ENCODE measurements at places on chromosomes 12 and 14.

- no peak for DNase-seq
These were observed 20.0 kb upstream of the HHIPL1 start for GRCh38 chr14:99624971-99625370.

- no peak for DNase-seq
These were observed 3.7 kb downstream of the BIN2 start for GRCh38 chr12:51320311-51320694.

GRCh38 chr12:51687614-51688013 lies 96.6 kb downstream of the SCN8A start:
- no peak for DNase-seq

DNA sequence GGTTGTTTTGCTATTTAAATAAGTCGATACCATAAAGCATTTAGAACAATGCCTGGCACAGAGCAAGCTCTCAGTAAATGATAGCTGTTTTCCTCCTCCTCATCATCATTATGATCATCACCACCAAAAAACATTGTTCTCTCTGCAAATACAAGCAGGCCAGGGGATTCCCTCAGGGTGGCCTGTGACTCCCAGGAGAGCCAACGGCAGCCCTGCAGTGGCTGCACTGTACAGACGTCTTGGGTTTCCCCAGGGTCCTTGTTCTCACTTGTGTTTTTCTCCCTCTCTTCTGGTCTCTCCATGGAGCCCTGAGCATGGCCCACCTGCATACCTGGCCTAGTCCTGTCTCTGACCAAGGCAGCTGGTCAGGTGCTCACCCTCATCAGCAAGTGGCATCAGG lies 290.9 kb upstream of the PWP1 start:
- DNase-seq: no peak

DNA sequence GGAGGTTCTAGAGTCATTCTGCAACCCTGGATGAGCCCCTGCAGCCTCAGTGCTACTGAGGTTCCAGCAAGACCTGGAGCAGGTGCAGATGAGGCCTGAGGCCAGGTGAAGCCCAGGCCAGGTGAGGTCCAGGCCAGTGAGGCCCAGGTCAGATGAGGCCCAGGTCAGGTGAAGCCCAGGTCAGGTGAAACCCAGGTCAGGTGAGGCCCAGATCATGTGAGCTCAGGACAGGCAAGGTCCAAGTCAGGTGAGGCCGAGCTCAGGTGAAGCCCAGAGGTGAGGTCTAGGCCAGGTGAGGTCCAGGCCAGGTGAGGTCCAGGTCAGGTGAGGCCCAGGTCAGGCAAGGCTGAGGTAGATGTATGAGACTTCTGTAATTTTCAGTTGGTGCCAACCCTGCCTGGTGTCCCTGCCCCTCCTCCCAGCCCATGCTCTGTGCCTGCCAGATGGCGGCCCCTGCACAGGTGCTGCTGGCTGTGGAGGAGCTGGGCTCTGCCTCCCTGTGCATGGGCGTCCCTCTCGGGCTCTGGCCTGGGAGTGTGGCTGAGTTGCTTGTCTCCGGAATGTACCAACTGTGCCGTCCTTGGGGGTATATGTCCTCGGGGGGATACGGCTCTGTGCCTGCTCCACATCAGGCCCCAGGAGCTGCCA lies 388.5 kb downstream of the TMEM121 start:
- no peak for DNase-seq

DNA sequence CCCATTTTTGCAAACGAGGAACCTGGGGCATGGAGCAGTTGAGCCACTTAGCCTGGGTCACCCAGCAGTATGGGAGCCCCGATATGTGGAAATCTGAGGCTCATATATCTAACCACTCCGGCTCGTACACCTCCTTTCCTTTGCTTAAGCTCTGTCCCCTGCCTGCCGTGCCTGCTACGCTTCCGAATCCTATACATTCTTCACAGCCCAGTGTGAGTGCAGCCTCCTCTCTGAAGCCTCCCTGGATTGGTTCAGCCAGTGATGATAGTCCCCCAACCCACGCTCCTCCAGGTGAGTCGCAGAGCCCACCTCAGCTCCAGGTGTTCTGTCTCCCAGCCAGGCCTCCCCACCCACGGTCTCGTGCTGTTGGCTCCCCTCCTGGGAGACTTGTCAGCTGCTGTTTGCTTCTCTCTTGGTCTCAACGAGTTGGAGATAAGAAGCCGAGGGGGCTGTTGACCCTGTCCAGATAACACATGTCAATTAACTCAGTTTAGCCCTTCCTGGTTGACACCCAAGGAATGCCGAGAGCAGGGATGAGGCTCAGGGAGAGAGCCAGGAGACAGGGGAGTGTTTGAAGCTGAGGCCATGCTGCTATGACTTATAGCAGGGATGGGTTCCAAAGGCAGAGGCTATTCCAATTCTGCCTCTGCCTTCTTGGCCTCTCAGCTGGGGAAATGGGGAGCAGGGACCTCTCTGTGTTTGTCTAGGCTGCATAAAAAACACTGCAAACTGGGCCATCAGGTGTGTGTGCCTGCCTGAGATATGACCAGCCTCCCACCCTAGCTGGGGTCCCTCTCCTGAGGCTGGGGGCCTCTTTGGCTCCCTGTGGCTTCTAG lies 19.0 kb downstream of the SDSL start:
- no peak for DNase-seq

DNA sequence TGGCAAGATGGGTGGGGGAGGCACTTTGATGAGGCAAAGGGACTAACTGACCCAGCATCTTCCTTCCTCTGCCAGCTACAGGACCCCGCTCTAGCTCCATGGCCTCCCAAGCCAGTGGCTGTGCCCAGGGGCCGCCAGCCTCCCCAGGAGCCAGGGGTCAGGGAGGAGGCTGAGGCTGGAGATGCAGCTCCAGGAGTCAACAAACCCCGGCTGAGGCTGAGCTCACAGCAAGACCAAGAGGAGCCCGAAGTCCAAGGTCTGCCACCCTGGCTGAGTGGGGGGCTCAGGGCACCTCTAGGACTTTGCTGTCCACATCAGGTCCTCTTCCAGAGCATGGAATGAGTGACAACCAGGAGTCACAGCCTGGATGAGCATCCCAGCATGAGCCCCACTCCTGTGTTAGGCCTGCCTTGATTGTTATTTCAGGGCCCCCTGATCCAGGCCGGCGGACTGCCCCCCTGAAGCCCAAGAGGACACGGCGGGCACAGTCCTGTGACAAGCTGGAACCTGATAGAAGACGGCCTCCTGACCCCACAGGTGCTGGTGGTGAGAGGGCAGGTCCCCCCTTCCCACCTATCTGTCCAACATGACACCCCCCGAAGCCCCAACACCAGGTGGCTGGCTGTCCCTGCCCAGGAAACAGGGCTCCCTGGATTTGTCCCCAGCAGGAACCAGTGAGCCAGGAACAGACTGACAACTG lies 2.5 kb upstream of the CPNE6 start:
- DNase-seq: no peak

GRCh38 chr12:43742106-43742505 lies 16.5 kb downstream of the PUS7L start:
- no peak for DNase-seq

DNA sequence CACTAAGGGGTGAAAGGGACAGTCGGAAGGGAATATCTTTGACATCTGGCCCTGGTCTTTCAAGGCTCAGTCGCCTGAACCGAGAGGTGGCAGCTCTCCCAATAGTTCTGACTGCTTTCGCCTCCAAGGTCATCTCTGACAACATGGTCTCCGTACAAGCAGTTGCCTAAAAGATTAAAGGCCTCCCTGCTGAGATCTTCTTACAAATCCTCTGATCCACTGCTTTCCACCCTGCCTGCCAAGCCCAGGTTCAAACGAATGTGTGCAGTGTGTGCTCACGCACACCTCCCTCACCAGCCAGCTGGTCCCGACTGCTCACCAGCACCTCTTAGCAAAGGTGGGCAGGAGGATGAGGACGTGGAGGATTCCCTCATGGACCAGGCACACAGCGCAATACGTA lies 10.4 kb downstream of the B4GALNT3 start:
- no peak for DNase-seq

- no peak for DNase-seq
These were observed 18.9 kb downstream of the VSX2 start for GRCh38 chr14:74257941-74258763.

GRCh38 chr12:15522574-15523187 lies 200.4 kb downstream of the PTPRO start:
- DNase-seq: no peak

GRCh38 chr12:19373586-19373985 lies 65.7 kb upstream of the AEBP2 start:
- DNase-seq: no peak

DNA sequence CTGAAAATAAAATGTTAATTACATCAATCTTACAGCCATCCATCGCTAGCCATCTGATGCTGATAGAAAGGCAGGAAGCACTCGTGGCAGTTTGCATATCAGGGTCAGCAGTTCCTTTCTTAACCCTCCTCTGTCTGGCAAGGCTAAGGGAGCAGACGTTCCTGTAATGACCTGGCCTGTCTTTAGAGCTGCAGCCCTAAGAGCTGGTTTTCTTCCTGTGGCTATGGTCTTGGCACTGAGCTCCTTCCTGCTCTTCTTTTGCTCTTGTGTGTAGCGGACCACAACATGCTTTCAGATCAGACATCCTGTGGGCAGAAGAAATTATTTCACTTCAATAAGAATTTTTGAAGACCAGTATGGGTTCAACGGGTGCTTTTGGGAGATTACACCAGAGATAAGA lies 170.4 kb downstream of the DAD1 start:
- DNase-seq: no peak

DNA sequence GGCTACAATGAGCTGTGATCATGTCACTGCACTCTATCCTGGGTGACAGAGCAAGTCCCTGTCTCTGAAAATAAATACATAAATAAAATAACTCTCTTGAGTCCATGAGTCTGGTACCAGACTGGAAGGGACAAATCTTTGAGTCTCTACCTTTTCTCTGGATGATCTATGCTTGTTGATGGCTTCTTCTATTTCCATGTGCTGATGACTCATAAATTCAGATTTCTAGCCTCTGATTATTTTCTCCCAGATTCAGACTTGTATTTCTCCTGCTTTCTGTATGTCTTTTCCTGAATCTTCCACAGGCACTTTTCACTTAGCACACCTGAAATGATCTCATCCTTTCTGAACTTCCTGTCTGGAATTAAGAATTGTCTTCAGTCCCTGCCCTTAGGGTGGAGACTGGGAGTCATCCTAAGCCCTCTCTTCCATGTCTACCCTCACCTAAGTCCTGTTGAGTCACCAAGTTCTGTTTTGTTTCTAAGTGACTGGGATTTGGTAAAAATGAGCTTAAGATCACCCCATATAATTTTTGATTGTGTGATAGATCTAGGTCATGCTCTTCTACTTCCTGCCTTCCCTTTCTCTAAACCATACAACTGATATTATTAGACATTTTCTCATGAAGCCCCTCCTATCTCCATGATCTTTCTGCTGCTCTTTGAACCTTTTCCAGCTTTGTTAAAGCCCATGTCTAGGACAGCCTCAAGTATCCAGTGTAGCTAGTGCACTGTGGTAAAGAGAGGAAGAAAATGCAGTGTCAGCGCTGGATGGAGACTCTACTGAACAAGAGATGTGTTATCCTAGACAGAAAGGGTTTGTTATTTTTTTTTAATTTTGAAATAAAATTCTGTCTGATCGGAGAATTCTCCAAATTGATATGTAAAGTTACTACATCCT lies 13.1 kb downstream of the AKAP6 start:
- no peak for DNase-seq

GRCh38 chr14:75221797-75222196 lies 45.4 kb upstream of the TMED10 start:
- no peak for DNase-seq

DNA sequence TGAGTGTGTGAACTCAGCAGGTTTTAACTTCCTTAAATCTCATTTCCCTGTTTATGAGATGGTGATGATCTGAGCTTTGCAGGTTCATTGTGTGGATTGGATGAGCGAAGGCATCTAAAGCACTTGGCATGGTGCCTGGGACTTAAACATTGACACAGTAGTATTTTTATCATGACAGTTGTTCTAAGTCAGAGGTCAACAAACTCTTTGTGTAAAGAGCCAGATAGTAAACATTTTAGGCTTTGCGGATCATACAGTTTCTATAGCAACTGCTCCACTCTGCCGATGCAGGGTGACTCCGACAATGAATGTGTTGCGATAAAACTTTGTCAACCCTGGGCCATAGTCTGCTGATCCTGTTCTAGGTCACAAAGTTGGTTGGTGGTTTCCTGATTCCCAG lies 25.2 kb downstream of the SLC24A4 start:
- DNase-seq: no peak

DNA sequence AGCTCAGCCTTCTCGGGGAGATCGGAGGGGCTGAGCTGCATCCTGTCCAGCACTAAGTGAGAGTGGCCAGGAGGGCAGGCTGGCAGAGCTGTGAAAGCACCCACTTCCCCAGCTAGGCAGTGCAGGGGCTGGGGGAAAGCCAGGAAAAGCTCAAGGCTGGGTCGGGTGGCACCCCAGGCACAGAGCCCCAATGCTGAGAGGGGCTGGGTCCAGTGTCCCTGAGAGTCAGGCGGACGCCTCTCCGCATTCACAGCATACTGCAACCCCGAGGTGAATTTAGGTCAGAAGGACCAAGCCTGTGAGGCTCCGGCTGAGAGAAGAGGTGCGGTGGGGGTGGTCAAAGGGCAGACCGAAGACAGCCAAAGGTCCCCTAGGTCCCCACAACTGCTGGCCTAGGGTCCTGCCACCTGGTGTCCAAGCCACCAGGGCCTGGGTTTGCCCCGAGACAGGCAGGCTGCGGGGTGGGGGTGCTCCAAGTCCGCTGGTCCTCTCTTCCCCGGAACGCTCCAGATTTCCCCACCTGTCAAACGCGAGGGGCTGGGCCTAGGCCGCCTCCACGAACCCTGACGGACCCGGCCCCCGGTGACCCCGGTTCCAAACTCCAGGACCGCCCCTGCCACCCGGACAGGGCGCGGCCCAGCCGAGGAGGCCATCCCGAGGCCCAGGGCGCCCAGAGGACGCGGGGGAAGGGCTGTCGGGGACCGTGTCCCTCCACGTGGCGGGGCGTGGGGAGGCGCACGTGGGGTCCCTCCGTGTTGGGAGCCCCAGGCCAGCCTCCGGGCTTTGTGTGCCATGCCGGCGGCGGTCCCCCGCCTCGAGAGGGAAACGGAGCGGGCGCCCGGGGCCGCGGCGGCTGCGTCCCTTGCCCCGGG lies 527 bp downstream of the CAMKK2 start:
- DNase-seq: no peak

DNA sequence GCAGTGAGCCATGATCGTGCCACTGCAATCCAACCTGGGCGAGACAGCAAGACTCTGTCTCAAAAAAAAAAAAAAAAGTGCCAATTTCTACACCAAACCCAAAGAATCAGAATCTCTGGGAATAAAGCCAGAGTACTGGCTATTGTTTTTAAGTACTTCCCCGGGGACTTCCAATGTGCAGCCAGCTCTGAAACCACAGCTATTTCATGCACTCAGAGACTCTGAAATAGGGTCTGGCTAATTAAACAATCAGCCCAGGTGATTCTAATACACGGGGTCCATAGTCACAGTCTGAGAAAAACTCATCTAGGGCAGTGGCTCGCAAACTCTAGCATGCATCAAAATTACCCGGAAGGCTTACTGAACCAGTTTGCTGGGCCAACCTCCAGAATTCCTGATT lies 56.3 kb downstream of the SIX6 start:
- DNase-seq: no peak

All from iPS DF 19.7 (cell line).